ENCODE measurements at places on chromosomes 5 and 9.

- no peak for DNase-seq
Observed at GRCh38 chr5:56595566-56595965, 219.8 kb upstream of the MAP3K1 start.

DNA sequence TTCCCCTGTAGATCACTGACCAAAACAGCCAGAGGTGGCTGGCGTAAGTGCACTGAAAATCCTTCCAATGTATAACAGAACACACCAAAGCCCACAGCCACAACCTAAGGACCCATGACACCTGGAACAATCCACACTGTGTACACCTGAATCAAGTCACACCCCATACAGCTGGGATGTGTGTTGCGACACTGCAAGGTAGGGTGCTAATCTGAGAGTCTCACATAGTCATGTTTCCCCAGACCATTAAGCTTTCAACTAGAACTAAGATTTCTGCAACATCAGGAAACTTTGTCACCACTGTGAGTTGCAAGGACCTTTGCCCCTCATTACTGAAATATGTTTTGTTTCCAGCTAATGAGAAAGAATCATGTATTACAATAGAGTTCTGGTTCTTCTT, 59.4 kb downstream of the MED27 start:
- no peak for DNase-seq

- DNase-seq = no peak
Observed at GRCh38 chr5:133531178-133531577, 81.2 kb downstream of the FSTL4 start.

- DNase-seq = no peak
Observed at GRCh38 chr9:91732187-91733005, 217.6 kb downstream of the ROR2 start.

- no peak for DNase-seq
Observed at GRCh38 chr5:98570010-98570409, 203.5 kb upstream of the RGMB start.

DNA sequence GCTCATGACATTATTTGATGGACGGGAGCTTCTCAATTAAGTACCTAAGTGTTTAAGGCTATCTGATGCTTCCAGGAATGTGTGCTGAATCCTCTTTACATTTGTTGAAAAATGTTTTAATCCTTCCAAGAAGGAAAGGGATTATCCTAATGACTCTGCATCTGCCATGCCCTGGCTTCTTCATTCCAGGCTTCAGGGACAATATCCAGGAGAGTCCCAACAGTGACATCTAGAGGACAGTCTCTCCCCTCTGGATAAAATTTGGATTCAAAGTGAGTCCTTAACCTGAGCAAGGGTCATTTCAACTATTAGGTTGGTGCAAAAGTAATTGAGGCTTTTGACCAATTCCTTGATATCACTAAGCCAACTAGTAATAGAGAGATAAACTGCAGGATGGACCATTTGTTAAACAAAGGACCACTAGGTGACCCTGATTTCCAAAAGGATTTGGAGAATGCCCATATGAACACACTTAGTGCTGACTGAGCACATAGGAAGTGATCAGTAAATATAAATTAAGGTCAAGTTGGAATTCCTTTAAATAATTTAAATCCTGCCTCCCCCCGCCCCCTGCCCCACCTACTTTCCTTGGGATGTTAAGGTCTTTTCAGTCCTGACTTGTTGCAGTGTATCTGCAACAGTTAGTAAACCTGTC, 19.1 kb downstream of the TNFSF8 start:
- DNase-seq = no peak

DNA sequence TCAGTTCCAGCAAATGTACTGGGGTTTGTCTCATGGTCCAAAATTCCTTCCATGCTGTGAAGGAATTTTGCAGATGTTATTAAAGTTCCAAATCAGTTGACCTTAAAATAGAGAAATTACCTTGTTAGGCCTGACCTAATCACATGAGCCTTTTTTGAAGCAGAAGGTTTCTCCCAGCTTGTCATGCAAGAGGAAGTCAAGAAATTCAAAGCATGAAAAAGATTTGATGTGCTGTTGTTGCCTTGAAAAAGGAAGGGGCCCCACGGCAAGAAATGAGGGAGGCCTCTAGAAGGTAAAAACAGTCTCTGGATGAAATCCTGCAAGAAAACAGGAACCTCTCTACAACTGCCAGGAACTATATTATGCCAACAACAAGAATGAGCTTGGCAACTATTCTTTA, 24.2 kb upstream of the HAPLN1 start:
- DNase-seq = no peak
